ENCODE measurements at places on chromosomes 1 and 21.

DNA sequence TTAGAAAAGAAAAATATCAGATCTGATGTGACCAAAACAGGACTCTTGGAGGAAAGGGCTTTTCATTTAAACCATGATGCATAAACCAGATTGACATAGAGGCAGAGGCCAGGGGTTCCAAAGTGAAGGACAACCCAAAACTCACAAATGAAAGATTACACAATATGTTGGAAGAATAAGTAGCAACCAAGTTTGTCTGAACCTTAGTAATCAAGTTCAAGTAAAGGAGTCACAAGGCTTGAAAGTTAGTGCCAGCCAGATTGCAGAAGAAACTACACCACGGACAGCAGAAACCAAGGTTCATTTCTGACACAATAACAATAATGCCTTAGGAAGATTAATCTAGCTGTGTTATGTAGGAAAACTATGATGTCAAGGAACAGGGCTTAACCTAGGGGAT, 124.6 kb downstream of the ZC3H11B start:
- H3K36me3 ChIP-seq, result no peaks in the 10 kb centered on the region
- H3K4me3 ChIP-seq, result no peak overlapping the region
- H3K27ac ChIP-seq, result no peak overlapping the region
- H3K27me3 ChIP-seq, result peaks cover 7% of the 10 kb centered on the region
- no peak for ATAC-seq

DNA sequence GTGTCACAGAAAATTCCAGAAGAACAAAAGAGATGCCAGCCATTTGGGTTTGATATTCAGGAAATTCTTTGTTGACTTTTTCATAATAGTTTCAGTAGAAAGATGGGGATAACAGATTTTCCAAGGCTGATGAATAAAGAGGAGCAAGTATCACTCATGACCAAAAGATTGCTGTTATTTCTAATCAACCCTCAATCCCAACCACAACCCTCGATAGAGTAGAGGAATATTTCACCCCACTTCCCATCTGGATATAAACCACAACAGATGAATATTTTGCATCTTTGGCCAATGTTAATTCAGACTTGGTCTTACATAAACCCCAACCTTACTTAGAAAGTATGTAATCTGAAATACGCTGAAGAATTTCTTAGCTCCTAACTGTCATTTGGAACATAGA, 232.4 kb downstream of the SEC16B start:
- H3K4me3 ChIP-seq, result no peak overlapping the region
- H3K36me3 ChIP-seq, result no peaks in the 10 kb centered on the region
- H3K27me3 ChIP-seq, result no peaks in the 10 kb centered on the region
- no peak overlapping the region for H3K27ac ChIP-seq

DNA sequence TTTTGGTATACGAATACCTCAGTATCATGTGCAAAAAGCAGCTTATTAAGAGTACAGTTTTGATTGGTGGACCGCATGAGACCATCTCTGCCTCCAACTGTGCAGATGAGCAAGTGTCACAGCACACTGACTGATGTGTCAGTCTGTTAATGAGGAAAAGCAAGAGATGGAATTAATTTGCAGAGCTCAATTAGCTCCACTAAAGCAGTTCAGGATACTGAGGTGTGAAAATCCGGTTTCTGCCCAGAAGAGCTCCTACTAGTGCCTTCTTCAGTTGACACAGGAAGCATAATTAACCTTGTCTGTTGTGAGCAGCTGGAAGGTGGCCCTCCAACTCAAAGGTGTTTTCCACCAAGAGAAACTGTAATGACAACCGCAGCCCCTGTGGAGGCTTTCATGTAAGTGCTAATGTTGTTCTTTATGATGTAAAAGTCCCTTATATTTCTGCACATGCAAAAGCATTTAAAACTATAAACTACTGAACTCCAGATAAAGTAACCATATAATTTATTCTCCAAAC, 44.3 kb downstream of the PCNX2 start:
- no peak for ATAC-seq
- H3K27me3 ChIP-seq, result no peaks in the 10 kb centered on the region
- no peak overlapping the region for H3K27ac ChIP-seq

- no peak overlapping the region for H3K4me3 ChIP-seq
- H3K27me3 ChIP-seq, result peaks cover 8% of the 10 kb centered on the region
- H3K36me3 ChIP-seq, result no peaks in the 10 kb centered on the region
- H3K4me1 ChIP-seq, result no peaks in the 10 kb centered on the region
Observed at GRCh38 chr1:95179205-95179986, 54.6 kb upstream of the RWDD3 start.

DNA sequence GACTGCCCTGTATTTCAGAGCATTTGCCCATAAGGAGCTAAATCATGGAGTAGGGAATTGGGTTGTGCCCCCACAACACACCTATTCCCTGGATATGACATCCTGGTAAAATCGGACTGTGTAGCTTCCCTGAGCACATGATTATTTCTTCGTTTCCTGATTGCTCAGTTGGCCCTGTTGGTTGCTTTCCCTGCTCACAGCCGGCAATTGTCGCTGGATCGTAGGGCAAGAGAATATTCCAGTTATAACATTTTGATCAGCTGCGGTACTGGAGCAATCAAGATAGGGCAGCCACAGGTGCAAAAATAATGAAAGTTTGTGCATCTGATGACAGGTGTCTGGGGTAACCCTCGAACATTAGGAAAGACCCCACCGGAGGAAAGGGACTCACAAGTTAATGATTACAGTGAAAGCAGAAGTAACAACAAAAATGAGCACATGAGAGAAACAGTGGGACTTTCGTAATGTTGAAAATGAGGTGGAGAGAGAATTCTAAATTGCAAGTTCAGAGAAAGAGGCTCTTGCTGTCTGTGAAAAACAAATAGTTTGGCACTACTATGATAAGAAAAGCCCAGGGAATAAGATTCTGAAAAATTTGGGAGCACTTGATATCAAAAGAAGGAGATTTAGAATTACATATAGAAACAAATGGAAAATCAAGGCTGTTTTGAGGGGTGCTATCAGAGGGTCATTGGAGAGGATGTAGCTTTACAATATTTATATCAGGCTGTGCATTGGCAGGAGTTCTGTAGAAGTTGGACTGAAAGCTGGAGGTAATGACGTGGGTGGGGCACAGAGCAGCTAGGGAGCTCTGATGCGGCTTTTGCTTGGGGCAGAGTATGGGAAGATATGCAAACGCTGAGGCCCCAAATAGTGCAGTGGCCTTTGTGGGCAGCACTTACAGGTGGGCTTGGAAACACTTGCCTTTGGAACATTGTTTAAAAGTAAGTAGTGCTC, at the start of gene MAB21L3:
TSS of gene MAB21L3 (plus strand) at position 833 of the 957 bp plus-strand sequence. CDS start 1,217 bp downstream, outside the sequence.
- no peaks in the 10 kb centered on the region for H3K4me1 ChIP-seq
- ATAC-seq, result no peak
- H3K27ac ChIP-seq, result no peak within 1 kb of the TSS
- peaks cover 17% of the 10 kb centered on the region for H3K27me3 ChIP-seq
- H3K4me3 ChIP-seq, result no peak within 1 kb of the TSS
